ENCODE measurements at places on chromosomes 3 and 15. TPM values are rescaled to one million over a fixed set of nuclear protein-coding genes. Genes with fewer than 3 reads are reported as not detected.

HRG gene
- total RNA-seq: not detected

DNA sequence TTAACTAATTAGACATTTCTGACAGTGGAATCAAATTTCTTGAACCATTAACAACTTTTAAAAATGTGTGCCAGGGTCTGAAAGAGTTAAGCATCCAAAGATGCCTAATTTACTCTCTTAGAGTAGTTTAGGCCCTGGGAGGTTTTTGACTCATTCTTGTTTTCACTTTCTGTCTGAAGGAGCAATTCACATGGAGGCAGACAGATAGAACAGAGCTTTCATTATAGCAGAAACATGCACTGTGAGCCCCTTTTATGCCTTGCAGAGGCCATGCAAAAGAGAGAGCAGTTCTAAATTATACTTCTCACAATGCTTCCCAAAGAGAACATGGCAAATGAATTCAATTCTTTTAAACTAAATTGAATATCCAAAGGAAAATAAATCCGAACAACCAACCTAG lies 554.8 kb downstream of the MFSD1 start:
- no peaks in the 10 kb centered on the region for H3K4me1 ChIP-seq
- no peak for DNase-seq
- H3K27me3 ChIP-seq: no peaks in the 10 kb centered on the region

GRCh38 chr15:101171954-101172353 lies 79.9 kb downstream of the CHSY1 start:
- H3K36me3 ChIP-seq: peaks cover 26% of the 10 kb centered on the region
- H3K27me3 ChIP-seq: no peaks in the 10 kb centered on the region
- no peak for DNase-seq
- peaks cover 47% of the 10 kb centered on the region for H3K4me1 ChIP-seq
- H3K27ac ChIP-seq: peak overlapping the region; percentile 56
- no peak overlapping the region for H3K4me3 ChIP-seq

GOLGA6L7 gene
- total RNA-seq: not detected

GRCh38 chr3:175476489-175476888 lies 617.4 kb downstream of the NAALADL2 start:
- H3K4me1 ChIP-seq: no peaks in the 10 kb centered on the region
- no peaks in the 10 kb centered on the region for H3K27me3 ChIP-seq
- no peaks in the 10 kb centered on the region for H3K36me3 ChIP-seq
- no peak overlapping the region for H3K27ac ChIP-seq
- DNase-seq: no peak

- H3K27ac ChIP-seq: no peak overlapping the region
- no peak overlapping the region for H3K4me3 ChIP-seq
- H3K36me3 ChIP-seq: no peaks in the 10 kb centered on the region
Observed at GRCh38 chr3:130572769-130573168, 55.8 kb downstream of the COL6A6 start.

KCNMB2 gene
- total RNA-seq: not detected

DNA sequence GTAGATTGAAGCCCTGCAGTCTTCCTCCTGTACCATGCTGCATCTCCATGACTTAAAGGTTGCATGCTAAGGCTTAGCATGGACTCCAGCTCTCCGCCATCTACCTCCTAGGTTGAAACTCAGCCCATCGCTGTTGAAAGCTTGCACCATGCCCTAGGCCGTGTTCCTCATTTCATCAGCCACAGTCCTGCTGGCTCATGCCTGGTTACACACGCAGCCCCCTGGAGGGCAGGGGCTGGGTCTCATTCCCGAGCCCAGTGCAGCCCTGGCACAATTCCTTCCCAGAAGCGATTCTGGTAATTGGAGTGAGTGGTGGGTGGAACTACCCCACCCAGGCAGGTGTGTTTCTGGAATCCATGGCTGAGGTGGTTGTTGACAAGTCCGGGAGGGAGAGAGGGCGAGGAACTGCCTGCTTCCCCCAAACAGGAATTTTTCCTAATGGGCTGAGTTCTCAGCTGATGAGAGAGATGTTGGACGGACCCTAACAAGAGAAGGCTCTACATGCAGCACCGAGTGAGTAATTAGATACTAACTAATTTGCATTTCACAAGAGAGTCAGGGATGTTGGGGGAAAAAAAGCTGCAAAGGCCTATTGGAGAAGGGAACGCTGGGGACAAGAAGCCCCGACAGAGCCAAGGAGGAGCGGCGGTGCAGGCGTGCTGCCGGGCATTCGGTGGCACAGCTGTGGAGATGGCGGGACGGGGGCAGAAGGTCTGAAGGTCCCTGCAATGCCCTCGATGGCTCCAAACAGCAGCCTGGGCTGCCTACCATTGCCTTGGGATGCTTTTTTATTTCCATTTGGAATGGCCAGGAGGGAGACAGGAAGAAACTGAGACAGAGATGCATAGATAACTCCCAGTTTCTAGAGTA lies 92.3 kb upstream of the TLE3 start:
- no peak overlapping the region for H3K27ac ChIP-seq
- no peaks in the 10 kb centered on the region for H3K36me3 ChIP-seq
- no peak for DNase-seq
- no peak overlapping the region for H3K4me3 ChIP-seq

DNA sequence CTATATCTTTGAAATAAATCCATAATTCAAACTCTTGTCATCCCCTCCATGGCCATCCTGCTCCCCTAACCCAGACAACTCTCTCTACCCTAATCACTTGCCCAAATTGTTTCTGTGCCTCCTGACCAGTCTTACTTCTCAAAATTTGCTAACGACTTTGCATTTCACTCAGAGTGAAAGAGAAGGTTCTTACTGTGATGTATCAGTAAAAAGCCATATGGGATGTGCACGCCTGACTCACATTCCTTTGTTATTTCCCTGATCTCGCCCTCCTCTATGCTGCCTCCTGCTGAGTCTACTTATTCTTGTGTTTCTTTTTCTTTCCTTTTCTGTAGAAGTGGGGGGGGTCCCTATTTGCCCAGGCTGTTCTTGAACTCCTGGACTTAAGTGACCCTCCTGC lies 487.2 kb upstream of the FRG2C start:
- H3K27me3 ChIP-seq: no peaks in the 10 kb centered on the region
- no peak overlapping the region for H3K27ac ChIP-seq
- H3K4me1 ChIP-seq: no peaks in the 10 kb centered on the region
- DNase-seq: no peak
- H3K4me3 ChIP-seq: no peak overlapping the region

P2RY13 gene
- total RNA-seq: not detected

- H3K36me3 ChIP-seq: no peaks in the 10 kb centered on the region
- H3K27me3 ChIP-seq: peaks cover 6% of the 10 kb centered on the region
- no peak overlapping the region for H3K27ac ChIP-seq
- H3K4me3 ChIP-seq: no peak overlapping the region
- no peaks in the 10 kb centered on the region for H3K4me1 ChIP-seq
Observed at GRCh38 chr15:51706291-51706690, 25.0 kb downstream of the SCG3 start.

PAQR9 gene
- total RNA-seq: not detected

DNA sequence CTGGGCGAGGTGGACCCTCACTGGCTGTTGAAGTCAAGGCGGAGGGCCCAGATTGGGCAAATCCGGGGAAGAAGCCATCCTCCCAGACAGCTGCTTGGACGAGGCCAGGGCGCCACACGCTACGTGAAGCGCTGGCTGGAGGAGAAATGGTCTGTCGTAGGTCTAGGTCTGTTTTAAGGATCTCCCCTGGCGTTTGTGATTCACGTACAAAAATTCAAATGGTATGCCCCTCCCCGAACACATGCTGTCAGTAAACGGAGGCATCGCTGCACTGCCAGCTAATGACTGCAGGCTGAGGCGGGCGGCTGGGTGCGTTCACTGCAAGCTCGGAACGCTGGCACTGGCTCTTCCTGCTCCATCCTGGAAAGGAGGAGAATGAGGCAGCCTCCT lies 69.9 kb downstream of the EPHB3 start:
- peaks cover 20% of the 10 kb centered on the region for H3K27me3 ChIP-seq
- no peak overlapping the region for H3K4me3 ChIP-seq
- peaks cover 8% of the 10 kb centered on the region for H3K4me1 ChIP-seq
- no peaks in the 10 kb centered on the region for H3K36me3 ChIP-seq
- H3K27ac ChIP-seq: no peak overlapping the region
- no peak for DNase-seq

DNA sequence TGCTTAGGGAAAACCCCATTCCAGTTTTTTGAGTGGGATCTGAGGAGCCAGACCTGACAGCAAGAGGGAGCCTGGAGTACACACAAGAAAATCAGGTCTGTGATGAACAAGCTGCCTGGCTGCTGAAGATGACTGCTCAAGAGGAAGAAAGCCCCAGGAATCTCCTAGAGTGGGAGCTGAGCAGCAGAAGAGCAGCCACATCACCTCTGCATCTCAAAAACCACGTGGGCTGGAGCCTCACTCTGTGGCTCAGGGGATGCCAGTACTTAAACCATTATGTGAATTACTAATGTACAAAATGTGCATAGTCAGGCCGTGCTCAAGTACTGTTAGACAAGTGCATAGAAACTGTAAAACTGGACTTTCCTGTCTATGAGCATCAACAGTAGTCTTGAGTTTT lies 52.4 kb downstream of the SLC9A9 start:
- H3K4me1 ChIP-seq: no peaks in the 10 kb centered on the region
- no peaks in the 10 kb centered on the region for H3K27me3 ChIP-seq
- no peaks in the 10 kb centered on the region for H3K36me3 ChIP-seq
- no peak for DNase-seq

MYZAP gene
- not detected for total RNA-seq

AGBL1 gene
- total RNA-seq: not detected

DNA sequence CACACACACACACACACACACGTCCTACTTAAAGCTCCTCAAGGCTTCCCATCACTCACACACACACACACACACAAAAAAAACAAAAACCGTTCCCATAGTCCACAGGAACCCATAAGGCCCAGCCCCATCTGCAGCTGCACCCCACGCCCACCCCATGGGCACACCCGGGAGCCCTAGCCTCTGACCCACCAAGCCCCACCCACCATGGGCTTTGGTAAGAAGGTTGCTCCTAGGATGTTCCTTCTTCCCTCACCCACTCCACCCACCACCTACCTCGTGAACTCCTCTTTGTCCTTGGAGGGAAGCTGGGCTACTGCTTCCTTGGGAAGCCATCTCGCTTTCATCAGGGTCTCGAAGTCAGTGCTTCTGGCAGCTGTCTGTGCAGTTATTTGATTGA lies 115.1 kb downstream of the TPRA1 start:
- H3K27me3 ChIP-seq: peaks cover 38% of the 10 kb centered on the region
- no peaks in the 10 kb centered on the region for H3K4me1 ChIP-seq
- no peaks in the 10 kb centered on the region for H3K36me3 ChIP-seq
- no peak for DNase-seq

ITIH1 gene
- not detected for total RNA-seq

GHRL gene
- not detected for total RNA-seq

- H3K4me3 ChIP-seq: no peak overlapping the region
- no peaks in the 10 kb centered on the region for H3K4me1 ChIP-seq
- H3K27me3 ChIP-seq: no peaks in the 10 kb centered on the region
Observed at GRCh38 chr3:7382293-7383010, 521.5 kb downstream of the GRM7 start.

- DNase-seq: peak; percentile 19
- H3K27me3 ChIP-seq: no peaks in the 10 kb centered on the region
- peaks cover 6% of the 10 kb centered on the region for H3K4me1 ChIP-seq
- H3K36me3 ChIP-seq: no peaks in the 10 kb centered on the region
- no peak overlapping the region for H3K4me3 ChIP-seq
- no peak overlapping the region for H3K27ac ChIP-seq
Observed at GRCh38 chr3:159951540-159951939, 37.1 kb upstream of the IL12A start.

- H3K4me3 ChIP-seq: no peak overlapping the region
- DNase-seq: peak; percentile 83
Observed at GRCh38 chr3:43155464-43156121, 49.7 kb upstream of the POMGNT2 start.

- no peak overlapping the region for H3K4me3 ChIP-seq
- peaks cover 3% of the 10 kb centered on the region for H3K4me1 ChIP-seq
- H3K27me3 ChIP-seq: no peaks in the 10 kb centered on the region
- no peaks in the 10 kb centered on the region for H3K36me3 ChIP-seq
- no peak for DNase-seq
- no peak overlapping the region for H3K27ac ChIP-seq
Observed at GRCh38 chr15:90058308-90058707, 44.0 kb downstream of the IDH2 start.

- H3K36me3 ChIP-seq: no peaks in the 10 kb centered on the region
- no peaks in the 10 kb centered on the region for H3K27me3 ChIP-seq
- no peak for DNase-seq
- no peak overlapping the region for H3K4me3 ChIP-seq
Observed at GRCh38 chr15:87238451-87239068, 1018.0 kb downstream of the NTRK3 start.

DNA sequence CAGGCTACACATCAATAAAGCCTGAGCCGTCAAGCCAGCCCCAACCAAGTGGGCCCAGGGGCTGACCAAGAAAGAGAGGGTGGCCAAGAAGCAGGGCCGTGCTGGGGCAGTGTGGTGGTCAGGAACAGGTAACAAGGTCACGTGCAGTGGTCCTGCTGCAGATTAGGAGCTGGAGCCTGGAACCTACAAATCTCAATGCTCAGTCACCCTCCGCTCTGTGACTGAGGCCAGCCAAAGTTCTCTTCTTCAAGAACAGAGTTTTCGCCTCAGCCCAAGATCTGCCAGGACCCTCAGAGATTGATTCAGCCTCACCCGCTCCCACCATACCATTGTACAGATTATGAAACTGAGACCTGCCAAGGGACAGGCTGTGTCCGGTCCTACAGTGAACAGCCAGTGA lies 26.9 kb downstream of the GRAMD2A start:
- peaks cover 12% of the 10 kb centered on the region for H3K4me1 ChIP-seq
- no peak overlapping the region for H3K27ac ChIP-seq
- no peak for DNase-seq
- H3K4me3 ChIP-seq: no peak overlapping the region
- H3K27me3 ChIP-seq: peaks cover 75% of the 10 kb centered on the region

C3orf70 gene
- total RNA-seq: 1.8 TPM

DNA sequence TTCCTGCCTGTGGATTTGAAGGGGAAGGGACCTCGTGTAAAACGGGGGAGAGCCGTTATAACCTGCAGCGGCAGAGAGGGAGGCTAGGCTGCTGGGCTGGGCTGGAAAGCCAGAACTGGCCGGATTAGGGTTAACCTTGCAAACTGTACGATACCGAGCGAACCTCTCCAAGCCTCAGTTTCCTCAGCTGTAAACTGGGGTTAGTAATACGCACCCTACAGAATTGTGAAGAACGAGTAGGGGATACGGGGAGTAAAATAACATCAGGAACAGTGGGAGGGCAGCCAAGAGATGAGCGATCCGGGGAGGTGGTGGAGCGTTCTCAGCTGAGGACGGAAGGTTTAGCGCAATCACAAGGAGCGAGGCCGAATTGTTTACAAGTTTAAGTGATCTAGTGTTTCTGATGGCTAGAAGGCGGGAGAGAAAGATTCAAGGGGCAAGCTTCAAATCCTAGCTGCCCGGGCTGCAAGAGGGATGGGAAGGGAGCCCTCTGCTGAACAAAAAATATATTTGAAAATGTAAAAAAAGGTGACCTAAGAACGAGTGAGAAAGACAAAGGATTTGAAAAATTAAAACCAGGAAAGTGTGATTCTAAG lies 768 bp upstream of the SEMA5B start:
- peaks cover 87% of the 10 kb centered on the region for H3K27me3 ChIP-seq
- H3K4me1 ChIP-seq: peaks cover 5% of the 10 kb centered on the region
- peak overlapping the region; percentile 24 for H3K4me3 ChIP-seq

DNA sequence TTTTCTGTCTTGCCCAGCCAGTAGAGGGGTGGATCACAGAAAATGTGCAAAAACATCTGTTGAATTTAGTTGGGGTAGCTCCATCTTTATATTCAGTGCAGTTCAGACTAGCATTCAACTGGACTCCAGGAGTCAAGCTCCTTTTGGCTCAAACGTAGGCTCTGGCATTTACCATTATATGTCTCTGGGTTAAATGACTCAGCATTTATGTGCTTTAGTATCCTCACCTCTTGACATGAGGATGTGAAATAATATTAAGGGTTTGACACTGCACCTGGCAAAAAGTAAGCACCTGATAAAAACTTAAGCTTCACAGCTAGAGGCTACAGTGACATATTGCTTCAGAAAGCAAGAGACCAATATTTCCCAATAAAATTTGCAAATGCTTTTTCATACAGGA lies 14.8 kb downstream of the PRC1 start:
- peaks cover 5% of the 10 kb centered on the region for H3K4me1 ChIP-seq
- no peak overlapping the region for H3K27ac ChIP-seq
- DNase-seq: peak; percentile 12
- H3K4me3 ChIP-seq: no peak overlapping the region

All from IMR-90 (cell line).